ENCODE measurements at places on chromosomes 16 and 17.

DNA sequence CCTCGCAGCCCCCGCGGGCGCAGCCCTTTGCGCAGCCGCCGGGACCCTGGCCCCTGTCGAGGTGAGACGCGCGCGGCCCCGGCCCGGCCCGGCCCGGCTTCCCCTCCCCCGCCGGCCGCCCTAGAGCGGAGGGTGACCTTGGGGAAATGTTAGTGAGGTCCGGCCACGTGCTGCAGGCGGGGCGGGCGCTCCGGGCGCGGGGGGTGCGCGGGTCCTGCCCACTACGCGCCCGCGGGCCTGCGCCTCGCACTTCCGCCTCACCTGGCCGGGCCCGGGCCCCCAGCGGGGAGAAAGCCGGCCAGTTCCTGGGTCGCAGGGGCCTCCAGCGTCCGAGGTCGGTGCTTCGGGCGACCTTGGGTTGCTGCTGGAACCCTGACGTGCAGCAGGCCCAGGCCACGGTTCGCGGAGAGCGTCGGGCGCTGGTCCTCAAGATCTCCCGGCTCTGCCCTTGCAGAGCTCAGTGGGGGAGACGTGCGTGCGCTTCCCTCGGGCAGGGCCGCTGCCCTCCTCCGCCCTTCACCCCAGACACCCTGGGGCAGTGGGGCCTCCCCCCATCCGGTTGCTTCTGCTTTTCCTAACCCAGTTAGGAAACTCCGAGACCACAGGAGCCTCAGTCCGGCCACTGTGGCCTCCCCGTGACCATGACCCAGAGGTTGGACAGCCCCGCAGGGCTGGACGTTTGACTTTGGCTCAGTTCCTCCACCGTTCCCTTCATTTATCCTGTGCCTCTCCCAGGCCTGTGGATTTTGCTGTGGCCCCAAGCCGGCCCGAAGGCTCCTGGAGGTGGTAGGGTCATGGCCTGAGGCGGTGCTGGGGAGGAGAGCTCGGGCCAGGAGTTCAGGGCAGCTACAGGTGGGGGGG is 791 bp downstream of the MCRIP2 start:
- DNase-seq: peak; percentile 62

DNA sequence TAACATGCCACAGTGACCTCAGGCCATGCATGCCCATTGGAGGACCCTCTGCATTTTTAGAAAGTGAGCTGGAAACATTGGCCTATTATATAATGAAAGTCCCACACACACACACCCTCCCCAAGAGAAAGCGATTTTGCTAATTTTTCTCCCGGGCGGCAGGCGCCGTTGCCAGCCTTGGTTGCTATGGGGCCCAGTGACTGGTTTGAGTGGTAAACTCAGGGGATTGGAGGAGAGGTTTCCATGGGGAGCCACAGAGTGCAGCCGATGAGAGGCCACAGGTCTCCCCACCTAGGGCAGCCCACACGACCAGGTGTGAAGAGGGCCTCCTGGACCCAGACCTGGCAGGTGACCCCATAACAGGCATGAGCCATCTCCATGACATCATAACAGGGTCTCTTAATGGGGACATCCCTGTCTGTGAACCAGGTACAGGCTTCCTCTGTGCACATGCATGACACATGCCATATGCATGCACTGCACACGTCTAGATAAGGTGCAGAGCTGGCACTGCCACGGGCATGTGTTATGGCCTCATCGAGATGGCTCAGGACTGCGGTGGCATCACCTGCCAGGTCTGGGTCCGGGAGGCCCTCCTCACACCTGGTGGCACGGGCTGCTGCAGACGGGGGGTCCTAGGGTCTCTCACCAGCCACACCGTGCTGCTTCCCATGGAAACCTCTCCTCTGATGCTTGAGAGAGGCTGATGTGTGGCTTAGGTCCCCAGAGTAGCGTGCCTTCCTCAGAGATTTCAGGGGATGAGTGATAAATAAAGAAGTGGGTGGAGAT is 144.1 kb downstream of the RBFOX3 start:
- DNase-seq: no peak

DNA sequence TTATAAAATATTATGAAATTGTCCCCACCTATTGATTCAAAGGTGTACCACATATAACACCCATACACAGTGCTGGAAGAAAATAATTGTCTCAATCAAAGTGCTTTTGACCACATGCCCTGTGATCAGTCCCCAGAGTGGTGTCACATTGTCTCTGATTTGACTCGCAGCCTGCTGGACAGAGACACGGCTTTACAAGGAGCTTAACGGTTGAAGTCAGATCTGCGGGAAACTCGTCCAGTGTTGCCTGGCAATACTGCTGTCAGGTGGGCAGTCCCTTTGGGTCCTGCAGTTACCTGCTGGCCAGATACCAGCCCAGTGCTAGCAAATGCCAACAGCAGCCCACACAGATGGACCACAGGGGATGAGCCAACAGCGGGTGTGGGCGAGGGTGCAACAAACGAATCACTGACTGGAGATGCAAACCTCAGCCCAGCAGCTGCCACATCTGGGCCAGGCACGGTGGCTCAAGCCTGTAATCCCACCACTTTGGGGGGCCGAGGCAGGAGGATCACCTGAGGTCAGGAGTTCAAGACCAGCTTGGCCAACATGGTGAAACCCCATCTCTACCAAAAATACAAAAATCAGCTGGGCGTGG is 26.2 kb upstream of the SSTR2 start:
- DNase-seq: no peak

GRCh38 chr17:78919861-78920450 is 5.2 kb downstream of the TIMP2 start:
- no peak for DNase-seq

- DNase-seq: no peak
Measured at GRCh38 chr16:87070657-87071056, 246.5 kb downstream of the C16orf95 start.

- no peak for DNase-seq
Measured at GRCh38 chr16:17491140-17491662, 20.4 kb upstream of the XYLT1 start.

DNA sequence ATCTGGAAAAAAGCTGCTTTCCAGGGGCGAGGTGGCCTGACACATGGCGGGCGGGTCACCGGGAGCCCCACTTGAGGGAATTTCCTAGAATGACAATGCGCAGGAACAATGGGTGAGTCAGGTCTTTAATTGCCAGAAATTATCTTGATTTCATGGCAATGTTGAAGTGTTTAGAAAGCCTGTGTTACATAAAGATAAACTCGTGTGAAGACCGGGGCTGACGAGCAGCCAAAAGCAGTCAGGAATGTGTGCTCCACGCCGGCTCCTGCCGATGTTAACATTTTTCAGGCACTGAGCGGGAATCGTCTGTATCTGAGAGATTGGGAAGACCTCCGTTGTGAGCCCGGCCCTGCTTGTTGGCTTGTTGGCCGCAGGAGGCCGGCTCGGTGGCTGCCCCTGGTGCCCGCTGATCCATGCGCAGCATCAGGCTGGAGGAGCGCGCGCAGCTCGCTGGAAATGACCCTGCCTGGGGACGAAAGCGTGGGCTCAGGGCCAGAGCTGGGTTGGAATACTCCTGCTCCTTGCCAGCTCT is 353.1 kb downstream of the FOXL1 start:
- no peak for DNase-seq

- DNase-seq: no peak
Measured at GRCh38 chr17:79989106-79989835, 46.4 kb downstream of the TBC1D16 start.

DNA sequence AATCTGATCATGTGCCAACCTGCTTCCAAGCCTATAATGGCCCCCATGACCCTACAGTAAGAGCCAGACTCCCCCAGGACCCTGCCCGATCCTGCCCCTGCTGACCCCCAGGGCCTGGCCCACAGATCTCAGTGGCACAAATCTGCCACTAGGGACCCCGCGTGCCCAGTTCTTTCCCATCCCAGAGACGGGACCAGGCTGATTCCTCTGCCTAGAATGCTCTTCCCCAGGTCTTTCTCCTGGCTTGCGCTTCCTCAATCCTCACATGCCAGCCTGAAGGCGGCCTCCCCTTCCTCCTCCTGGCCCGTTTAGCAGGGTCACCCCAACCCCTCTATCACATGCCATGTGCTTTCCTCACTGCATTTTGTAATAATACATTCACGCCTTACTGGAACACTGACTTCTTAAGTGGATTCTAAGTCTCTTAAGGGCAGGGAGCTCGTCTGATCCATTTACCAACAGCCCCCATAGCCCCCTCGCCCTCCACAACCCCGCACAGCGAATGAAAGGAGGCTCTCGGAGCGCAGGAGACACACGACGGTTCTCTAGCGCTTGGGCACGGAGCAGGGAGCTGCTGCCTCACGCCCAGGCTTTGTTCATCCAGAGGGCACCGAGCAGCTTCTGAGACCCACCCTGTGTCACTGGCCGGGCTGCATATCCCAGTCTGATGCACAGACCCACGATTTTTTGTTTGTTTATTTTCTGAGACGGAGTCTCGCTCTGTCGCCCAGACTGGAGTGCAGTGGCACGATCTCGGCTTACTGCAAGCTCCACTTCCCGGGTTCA is 1.2 kb downstream of the TRIM65 start:
- DNase-seq: no peak

GRCh38 chr17:31869031-31869430 is 10.0 kb upstream of the COPRS start:
- no peak for DNase-seq

GRCh38 chr17:27452828-27453227 is 3.4 kb upstream of the KSR1 start:
- DNase-seq: no peak

DNA sequence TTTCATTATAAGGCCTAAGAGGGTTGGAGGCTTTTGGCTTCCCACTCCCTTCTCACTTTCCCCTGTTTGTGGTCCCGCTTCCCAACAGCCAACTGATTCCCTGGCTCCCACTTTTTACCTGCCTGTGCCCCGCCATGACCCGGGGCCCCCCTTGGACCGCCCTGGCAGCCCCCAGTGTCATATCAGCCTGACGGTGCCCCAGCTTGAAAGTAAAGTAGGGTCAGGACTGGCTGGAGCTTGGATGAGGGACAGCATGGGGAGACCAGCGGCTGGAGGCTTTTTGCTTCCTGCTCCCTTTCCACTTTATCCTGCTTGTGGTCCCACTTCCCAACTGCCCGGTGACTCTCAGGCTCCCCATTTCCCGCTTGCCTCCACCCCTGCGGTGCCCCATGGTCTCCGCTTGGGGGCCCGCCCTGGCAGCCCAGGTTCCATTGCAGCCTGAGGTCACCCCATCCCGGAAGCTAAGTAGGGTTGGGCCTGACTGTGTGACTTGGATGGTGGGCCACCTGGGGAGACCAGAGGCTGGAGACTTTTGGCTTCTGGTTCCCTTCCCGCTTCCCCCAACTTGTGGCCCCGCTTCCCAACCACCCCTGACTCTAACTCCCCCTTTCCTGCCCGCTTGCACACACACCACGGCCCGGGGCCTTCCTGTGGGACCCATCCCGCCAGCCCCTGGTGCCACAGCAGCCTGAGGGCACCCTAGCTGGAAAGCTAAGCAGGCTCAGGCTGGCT is 2274.7 kb downstream of the TP53TG3F start:
- DNase-seq: no peak

- peak; percentile 51 for DNase-seq
Measured at GRCh38 chr16:21638573-21638975, 13.8 kb downstream of the IGSF6 start.

GRCh38 chr16:27894386-27894785 is 169.1 kb downstream of the GSG1L start:
- DNase-seq: no peak

DNA sequence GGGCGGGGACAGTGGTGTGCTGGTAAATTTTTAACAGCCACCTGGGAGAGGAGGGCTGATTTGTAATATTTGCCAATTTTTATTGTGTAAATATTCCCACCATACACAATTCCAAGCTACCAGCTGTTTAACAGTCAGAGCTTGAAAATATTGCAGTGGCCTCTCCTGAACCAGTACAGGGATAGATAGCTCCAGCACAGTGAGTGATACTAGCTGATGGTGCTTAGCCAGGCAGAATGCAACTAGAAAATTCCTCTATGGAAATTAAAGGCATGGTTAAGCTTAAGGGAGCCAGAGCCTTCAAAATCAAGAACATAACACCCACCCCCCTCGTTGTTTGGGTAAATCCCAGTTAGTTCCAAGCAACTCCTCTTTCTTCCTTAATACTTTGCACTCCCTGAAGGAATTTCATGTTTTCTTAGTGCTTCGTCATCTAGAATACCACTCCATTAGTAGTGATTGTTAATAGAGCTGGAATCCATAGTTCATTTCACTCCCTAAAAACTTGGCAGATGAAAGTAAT is 96.6 kb downstream of the CYB561 start:
- no peak for DNase-seq

GRCh38 chr17:61284174-61284573 is 115.5 kb upstream of the TBX2 start:
- DNase-seq: no peak

DNA sequence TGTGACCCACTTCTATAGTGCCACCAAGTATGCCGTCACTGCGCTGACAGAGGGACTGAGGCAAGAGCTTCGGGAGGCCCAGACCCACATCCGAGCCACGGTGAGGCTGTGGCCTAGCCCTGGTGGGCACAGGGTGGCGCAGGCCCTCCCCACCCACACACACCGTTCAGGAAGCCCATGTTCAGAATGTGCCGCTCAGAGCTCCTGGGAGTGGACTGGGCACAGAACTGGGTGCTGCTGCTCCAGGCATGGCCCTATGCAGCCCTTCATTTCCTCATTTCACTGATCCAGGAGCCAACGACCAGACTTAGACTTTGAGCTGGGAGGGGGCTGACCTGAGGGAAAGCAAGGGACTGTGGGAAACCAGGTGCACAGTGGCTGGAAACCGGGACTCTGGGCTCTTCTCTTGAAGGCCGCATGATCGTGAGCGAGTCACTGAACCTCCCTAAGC is 2.4 kb upstream of the MRM1 start:
- DNase-seq: no peak

GRCh38 chr16:11180489-11180888 is 75.5 kb downstream of the SOCS1 start:
- peak; percentile 61 for DNase-seq

DNA sequence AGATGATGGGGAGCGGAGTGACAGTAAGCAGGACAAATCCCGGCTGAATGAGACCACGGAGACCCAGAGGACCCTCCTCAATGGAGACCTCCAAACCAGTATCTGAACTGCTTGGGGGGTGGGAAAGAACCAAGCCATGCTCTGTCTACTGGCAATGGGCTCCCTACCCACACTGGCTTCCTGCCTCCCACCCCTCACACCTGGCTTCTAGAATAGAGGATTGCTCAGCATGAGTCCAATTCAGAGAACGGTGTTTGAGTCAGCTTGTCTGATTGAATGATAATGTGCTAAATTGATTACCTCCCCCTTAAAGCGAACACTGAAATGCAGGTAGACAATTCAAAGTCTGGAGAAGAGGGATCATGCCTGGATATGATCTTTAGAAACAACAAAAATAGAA is 5.5 kb downstream of the SSTR2 start:
- DNase-seq: no peak

DNA sequence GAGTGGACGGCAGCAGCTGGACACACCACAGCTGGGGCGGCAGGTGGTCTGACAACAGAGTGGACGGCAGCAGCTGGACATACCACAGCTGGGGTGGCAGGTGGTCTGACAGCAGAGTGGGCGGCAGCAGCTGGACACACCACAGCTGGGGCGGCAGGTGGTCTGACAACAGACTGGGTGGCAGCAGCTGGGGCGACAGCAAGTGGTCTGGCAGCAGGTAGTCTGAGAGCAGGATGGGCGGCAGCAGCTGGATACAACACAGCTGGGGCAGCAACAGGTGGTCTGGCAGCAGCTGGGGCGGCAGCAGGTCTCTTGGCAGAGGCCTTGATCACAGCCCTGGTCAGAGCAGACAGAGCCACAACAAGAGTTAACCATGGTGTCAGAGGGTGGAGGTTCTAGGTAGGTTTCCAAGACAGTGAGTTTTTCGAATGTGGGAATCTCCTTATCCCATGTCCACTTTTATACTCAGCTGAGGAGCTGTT is at the start of gene KRTAP4-1:
Gene KRTAP4-1 (minus strand): TSS at position 432 of the 482 bp plus-strand sequence. CDS start 57 bp downstream, at position 375.
- no peak for DNase-seq

GRCh38 chr17:47120521-47121095 is 68.5 kb downstream of the CDC27 start:
- DNase-seq: no peak

GRCh38 chr17:82752371-82753200 is 721 bp downstream of the TBCD start:
- peak; percentile 55 for DNase-seq
